Activated CD4-positive, CD25-positive, alpha-beta regulatory T cell (primary cell): ENCODE measurements at places on chromosomes 7 and 10.
A peak's percentile ranks its signal among the peaks of the same experiment; 100 is the strongest.

- no peak for DNase-seq
Observed at GRCh38 chr7:131075406-131075805, 252.3 kb upstream of the MKLN1 start.

DNA sequence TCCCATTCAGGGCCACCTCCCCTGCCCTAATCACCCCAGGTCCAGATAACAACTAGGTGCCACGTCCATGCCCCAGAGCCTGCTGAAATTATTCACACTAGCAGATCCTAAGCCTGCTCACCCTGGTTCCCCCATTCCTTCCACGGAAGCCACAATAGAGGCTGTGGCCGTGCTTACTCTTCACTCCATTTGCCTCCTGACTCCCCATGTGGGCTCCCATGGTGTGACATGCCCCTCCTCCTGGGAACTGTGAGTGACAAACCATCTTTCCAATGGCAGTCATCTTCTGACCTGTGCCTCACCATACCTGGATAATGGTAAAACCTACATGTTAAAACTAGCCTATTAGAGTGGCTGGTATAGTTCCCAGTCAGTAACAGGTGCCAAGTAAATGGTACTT, 216.2 kb upstream of the PRKCQ start:
- no peak for DNase-seq

DNA sequence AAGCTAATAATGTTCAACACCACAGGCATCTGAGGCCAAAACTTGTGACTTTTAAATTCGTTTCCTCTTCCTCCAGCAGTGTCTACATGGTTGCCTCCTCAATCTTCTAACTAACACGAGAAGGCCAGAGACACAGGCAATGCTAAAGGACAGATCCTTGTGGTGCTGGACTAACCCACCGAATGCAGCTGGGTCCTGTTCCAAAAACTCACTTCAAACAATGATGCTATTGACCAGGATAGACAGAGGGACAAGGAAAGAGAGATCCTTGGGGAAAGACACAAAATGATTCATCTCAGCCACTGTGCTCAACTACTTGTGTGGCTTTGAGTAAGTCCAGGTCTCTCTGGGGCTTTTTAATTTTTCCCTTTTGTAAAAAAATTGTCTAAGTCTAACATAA, 107.6 kb downstream of the KCNMA1 start:
- no peak for DNase-seq

GRCh38 chr7:3283130-3283704, 17.8 kb upstream of the SDK1 start:
- DNase-seq: no peak

GRCh38 chr10:125050383-125050782, 108.5 kb downstream of the ZRANB1 start:
- DNase-seq: no peak

DNA sequence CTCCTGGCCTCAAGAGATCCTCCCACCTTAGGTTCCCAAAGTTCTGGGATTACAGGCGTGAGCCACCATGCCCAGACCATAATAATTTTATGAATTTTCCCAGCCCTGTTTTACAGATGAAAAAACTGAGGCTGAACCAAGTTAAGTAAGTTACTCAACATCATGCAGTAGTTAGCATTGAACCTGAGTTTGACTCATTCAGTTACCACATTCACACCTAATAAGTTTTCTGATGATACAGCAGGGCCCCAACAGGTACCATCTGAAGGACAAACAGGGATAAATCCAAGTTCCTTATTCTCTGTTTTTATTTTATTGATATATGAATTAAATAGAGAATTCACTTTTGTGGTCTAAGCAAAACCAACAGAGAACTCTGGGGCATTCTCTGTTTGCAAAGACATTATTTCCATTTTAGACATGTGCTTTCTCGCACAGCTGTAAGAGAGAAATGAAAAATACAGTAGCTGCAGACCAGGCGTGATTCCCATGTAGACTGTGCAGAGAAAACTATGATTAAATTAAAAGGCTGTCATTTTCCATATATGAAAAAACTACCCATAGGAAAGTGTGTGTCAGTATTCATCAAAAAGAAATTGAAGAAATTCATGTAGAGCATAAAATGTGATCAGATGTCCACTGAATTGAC, 26.6 kb downstream of the APBB1IP start:
- no peak for DNase-seq

DNA sequence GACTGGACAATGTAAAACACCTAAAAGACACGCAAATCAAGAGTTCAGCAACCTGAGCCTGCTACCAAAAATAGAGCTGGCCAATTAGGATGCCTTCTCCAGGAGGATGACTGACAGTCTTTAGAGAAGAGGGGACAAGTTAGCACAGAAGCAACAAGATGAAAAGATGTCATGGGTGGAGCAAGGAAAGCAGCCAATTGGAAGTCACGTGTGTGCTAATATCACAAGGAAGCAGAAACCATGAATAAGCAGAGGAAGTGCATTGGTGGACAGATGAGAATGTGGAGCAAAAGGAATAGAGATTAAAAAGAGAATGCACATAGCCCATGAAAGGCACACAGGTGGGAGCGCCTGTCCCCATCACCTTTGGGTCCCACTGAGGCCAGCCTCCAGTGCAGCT, 148.1 kb downstream of the SLC25A13 start:
- no peak for DNase-seq

DNA sequence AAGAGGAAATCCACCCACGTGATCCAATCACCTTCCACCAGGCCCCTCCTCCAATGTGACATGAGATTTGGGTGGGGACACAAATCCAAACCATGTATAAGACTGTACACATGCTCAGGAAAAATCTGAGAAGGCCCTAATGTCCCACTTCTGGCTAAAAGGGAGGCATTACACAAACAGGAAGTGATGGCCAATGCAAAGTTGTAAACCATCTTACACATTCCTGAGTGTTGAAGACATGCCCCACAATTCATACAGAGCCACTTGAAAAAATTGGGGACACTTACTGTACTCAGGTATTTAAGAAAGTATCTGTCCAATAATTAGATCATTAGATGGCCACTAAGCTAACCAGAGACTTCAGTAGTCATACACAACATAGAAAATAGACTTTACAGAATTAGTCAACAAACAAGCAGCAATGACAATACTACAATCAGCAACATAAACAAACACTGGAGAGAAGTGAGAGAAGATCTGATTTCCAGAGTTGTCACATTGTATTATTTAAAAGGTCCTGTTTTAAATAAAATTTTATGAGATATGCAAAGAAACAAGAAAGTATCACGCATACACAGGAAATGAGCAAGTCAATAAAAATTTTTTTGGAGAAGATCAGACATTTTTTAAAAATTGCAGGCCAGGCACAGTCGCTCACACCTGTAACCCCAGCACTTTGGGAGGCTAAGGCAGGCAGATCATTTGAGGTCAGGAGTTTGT, 143.3 kb downstream of the DGKI start:
- DNase-seq: no peak

GRCh38 chr10:72425133-72425532, 70.4 kb upstream of the DNAJB12 start:
- DNase-seq: no peak

DNA sequence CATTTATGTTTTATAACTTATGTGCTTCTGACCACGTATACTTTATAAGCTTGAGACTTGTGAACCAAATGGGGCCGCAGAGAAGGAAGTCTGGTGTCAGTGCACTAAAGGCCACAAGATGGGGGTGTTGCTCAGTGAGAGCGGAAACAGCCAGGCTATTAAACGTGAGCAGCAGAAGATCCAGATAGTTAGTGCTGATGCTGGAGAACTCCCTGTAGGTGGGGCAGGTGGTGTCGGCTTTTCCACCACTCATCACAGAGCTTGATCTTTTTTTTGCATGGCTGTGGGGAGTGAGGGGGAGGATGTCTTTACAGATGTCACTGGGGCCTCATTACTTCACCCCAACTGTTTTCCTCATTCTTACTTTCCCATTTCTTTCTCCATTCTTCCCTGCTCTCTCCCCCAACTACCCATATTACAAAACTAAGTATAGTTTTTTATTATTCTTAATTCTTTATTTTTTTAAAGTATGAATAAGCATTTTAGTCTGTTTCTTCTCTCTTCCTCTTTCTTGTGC, 34.7 kb downstream of the ACADSB start:
- DNase-seq: no peak

- DNase-seq: no peak
Observed at GRCh38 chr10:86690657-86691084, 22.4 kb downstream of the LDB3 start.

DNA sequence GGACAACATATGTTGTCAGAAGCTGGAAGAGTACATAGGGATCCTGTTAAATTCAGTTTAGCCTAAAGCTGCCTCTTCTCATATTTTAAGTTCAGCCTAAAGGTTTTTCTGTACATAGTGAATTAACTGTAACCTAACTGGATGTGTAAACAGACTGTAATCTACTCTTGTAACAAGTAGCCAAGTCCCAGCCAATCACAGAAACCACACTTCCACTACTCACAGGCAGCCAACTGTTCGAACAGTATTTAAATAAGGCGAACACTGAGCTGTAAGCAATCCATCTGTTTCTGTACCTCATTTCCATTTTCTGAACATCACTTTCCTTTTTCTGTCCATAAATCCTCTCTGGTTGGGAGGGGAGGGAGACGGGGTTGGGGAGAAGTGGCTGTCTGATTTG, 15.0 kb upstream of the STN1 start:
- no peak for DNase-seq

- peak; percentile 47 for DNase-seq
Observed at GRCh38 chr7:1939434-1940401, 269.6 kb downstream of the ELFN1 start.

DNA sequence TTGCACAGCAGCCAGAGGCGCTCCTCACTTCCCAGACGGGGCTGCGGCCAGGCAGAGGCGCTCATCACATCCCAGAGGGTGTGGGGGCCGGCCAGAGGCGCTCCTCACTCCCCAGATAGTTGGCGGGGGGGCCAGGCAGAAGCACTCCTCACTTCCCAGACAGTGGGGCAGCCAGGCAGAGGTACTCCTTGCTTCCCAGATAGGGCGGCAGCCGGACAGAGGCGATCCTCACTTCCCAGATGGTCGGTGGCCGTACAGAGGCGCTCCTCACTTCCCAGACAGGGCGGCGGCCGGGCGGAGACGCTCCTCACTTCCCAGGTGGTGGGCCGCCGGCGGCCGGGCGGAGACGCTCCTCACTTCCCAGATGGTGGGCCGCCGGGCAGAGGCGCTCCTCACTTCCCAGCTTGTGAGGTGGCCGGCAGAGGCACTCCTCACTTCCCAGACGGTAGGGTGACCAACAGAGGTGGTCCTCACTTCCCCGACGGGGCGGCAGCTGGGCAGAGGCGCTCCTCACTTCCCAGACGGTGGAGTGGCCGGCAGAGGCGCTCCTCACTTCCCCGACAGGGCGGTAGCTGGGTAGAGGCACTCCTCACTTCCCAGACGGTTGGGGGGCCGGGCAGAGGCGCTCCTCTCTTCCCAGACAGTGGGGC, 26.5 kb downstream of the CCNY start:
- DNase-seq: no peak

- DNase-seq: no peak
Observed at GRCh38 chr10:4807761-4808507, 18.1 kb upstream of the AKR1E2 start.

DNA sequence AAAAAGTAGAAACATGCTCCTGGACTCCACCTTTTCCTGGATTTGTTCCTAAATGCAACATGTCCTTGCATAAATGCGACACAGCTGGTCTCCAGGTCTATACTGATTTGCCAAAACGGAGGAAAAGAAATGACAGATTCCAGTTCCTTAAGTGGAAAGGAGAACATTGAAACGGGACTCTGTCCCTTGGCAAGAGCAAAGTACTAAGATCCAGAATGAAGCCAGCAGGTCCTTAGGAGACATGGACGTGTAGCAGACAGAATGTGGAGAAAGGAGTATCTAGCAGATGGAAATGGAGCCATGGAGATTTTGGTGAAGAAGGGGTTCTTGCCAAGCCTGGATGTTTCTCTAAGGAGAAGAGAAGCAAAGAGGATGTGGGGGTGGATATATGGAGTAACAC, 16.2 kb downstream of the PIP start:
- DNase-seq: no peak

DNA sequence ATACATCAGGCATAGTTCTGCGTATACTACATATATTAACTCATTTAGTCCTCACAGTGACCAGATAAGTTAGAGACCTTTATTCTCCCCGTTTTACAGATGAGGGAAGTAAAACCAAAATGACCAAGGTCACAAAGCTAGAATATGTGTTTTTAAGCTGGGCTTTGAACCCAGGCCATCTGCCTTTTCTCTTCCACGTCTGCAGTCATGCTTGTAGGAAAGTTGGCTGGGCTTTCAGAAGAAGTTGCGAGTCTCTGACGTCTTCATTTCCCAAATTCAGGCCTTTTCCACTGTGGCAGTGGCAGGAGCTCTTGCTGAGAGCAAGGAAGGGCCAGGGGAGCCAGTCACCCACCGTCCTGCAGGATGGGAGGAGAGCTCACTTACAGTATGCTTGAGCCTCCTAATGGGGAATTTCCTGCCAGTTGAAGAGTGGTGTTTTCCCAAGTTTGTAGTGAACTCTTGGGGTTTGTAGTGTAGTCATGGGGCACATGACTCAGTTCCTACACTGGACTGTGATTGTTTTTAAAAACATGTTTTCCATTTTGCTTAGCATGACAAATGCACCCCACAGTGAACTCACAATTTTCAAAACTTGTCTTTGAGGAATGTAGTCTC, 34.2 kb downstream of the CYP17A1 start:
- DNase-seq: no peak

GRCh38 chr7:155964543-155964942, 152.3 kb upstream of the SHH start:
- DNase-seq: no peak

- DNase-seq: no peak
Observed at GRCh38 chr7:83457022-83457892, 191.7 kb downstream of the SEMA3E start.

DNA sequence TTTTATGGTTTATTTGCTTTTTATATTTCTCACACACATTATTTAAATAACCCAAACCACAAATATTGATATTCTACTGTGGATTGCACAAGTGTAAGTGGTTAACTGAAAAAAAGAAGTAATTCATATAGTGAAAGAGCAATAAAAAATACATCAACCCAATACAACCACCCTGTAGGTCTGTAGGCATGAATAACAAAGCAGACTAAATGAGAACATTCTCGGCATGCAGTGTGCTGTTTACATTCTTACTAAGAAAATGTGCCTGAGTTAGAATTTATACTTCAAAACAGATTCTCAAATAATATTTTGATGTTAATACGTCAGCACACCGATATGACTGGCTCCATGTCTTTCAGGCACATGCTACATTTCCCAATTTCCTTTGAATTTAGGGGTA, 660.8 kb downstream of the MAGI2 start:
- DNase-seq: no peak

GRCh38 chr7:5041047-5041446, 4.6 kb upstream of the RBAK start:
- DNase-seq: no peak

DNA sequence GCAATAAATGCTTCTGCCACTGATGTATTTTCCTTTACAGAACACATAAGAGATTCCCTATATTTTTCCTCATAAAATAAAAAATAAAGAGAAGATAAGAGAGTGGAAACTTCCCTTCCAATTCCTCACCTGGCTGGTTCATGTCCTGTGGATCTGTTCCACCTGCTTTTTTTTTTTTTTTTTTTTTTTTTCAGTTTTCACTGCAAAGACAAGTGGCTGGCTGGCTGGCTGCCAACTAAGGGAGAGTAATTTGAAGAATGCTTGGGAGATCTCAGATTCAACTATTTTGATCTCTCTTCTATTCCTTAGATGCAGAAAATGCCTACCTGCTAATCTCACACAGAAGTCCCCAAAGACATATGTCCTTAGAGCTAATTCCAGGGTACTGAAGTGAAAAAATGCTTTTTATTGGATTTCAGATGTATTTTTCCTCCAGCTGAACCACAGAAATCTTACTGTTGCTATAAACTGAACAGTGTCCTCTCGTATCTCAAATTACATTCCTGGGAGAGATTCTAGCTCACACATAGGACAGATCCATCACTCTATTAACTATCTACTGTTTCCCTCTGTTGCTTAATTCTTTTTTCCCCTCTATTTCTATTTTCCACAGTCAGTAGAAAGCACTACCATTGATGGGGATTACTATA, 120.8 kb downstream of the NRCAM start:
- DNase-seq: no peak
